Activated CD4-positive, alpha-beta T cell treated with anti-CD3 and anti-CD28 coated beads for 1 hour (primary cell): ENCODE measurements at places on chromosomes 11 and 22.

GRCh38 chr22:43222987-43223386 is 36.1 kb upstream of the TTLL12 start:
- no peak for DNase-seq

GRCh38 chr22:39718206-39718605 is 147.7 kb downstream of the CACNA1I start:
- no peak for DNase-seq

GRCh38 chr11:107999759-108000455 is 8.8 kb upstream of the CUL5 start:
- no peak for DNase-seq

GRCh38 chr22:19120829-19121630 is 1.2 kb downstream of the DGCR2 start:
- DNase-seq, result no peak

- no peak for DNase-seq
Measured at GRCh38 chr22:24695060-24695459, 79.5 kb downstream of the PIWIL3 start.

DNA sequence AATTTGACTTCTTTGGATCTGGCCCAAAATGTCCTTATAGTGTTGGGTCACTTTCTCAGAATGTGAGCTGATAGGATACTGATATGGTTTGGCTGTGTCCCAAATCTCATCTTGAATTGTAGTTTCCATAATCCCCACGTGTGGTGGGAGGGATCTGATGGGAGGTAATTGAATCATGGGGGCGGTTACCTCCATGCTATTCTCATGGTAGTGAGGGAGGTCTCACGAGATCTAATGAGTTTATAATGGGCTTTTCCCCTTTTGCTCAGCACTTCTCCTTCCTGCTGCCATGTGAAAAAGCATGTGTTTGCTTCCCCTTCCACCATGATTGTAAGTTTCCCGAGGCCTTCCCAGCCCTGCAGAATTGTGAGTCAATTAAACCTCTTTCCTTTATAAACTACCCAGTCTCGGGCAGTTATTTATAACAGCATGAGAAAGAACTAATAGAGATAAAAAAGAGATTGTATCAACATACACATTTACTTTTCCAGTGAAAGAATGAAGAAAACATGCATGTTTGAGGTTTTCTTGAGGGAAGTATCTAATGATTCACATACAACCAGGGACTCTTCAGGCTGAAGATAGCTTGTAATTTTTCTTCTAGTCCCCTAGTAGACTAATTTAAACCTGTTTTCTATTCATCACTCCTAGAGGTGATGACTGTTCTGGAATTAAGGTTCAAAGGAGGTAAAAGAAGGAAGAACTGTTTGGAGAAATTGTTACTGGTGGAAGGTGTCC is 17.3 kb upstream of the CSTF3 start:
- DNase-seq, result no peak

- DNase-seq, result no peak
Measured at GRCh38 chr11:120513436-120514315, 2.1 kb downstream of the GRIK4 start.

GRCh38 chr11:20046416-20046815 is 113.9 kb downstream of the DBX1 start:
- DNase-seq, result no peak

- no peak for DNase-seq
Measured at GRCh38 chr11:34149786-34150185, 44.4 kb downstream of the NAT10 start.

- DNase-seq, result no peak
Measured at GRCh38 chr22:46547179-46547882, 9.9 kb upstream of the CELSR1 start.

GRCh38 chr11:58659404-58659803 is 36.9 kb downstream of the CNTF start:
- DNase-seq, result no peak

DNA sequence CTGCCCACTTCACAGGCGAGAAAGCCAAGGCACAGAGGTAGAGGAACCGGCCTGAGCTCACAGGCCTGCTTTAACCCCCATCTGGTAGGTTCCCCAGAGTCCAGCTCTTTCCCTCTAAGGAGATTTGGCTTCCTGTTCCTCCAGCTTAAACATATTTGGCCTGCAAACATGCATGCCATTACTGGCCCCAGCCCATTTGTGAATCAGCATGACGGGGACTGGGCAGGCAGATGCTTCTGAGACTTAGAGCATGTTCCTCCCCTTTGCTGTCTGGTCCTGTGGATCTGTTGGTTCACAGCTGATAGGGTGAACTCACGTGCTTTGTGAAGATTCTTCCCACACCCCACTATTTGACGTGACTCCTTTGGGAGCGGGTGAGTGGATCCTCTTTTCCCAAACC is 12.6 kb downstream of the CHST1 start:
- DNase-seq, result no peak

DNA sequence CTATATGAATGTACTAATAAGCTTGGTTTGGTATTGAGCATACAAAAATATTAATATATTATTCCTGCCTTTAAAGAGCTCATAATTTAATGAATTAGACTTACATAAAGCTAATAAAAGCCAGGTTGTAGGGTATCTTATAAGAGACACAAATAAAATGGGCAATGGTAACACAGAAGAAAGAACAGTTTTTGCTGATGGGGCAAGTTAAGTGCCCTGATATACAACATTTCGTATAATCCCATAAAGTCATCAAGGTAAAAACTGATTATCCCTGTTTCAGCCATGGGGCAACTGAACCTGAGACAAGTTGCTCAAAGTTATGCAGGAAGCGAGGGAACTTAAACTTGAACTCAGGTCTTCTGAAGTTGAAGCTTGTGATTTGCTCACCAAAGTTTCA is 48.9 kb upstream of the ARHGAP20 start:
- DNase-seq, result no peak

DNA sequence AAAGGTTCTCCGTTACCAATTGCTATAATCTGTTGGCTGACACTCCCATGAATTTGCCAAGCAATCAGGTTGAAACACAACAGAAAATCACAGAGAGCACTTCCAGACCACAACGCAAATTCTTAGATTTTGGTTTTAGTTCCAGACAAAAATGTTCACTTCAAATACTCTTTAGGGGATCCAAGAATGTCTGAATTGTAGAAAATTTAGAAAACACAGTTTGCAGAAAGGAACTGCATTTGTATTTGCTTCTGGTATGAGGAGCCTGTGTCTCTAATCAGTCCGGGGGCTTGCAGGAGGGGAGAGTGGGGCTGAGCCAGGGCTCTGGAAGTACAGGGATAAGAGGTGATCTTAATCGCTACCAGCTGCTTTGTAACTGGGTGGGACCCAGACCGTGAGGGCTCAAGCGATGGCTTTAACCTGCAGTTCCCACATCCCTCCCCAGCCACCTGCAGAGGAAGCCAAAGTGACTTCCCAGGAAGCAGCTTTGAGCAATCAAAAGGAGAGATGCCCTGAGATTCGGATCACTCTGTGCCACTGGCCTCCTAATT is 18.7 kb downstream of the SCUBE2 start:
- DNase-seq, result no peak

GRCh38 chr11:96023275-96023674 is 99.4 kb upstream of the MTMR2 start:
- DNase-seq, result no peak

GRCh38 chr11:69912911-69913451 is 93.8 kb upstream of the FGF3 start:
- DNase-seq, result no peak

DNA sequence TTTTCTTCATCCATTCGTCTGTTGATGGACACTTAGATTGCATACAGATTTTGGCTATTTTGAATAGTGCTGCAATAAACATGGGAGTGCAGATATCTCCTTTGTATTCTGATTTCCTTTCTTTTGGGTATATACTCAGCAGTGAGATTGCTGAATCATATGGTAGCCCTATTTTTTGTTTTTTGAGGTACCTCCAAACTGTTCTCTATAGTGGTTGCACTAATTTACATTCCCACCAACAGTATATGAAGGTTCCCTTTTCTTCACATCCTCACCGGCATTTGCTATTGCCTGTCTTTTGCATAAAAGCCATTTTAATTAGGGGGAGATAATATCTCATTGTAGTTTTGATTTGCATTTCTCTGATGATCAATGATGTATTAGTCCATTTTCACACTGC is 96.1 kb downstream of the PRR5L start:
- no peak for DNase-seq

GRCh38 chr11:92380882-92381281 is 156.3 kb downstream of the FAT3 start:
- DNase-seq, result no peak

DNA sequence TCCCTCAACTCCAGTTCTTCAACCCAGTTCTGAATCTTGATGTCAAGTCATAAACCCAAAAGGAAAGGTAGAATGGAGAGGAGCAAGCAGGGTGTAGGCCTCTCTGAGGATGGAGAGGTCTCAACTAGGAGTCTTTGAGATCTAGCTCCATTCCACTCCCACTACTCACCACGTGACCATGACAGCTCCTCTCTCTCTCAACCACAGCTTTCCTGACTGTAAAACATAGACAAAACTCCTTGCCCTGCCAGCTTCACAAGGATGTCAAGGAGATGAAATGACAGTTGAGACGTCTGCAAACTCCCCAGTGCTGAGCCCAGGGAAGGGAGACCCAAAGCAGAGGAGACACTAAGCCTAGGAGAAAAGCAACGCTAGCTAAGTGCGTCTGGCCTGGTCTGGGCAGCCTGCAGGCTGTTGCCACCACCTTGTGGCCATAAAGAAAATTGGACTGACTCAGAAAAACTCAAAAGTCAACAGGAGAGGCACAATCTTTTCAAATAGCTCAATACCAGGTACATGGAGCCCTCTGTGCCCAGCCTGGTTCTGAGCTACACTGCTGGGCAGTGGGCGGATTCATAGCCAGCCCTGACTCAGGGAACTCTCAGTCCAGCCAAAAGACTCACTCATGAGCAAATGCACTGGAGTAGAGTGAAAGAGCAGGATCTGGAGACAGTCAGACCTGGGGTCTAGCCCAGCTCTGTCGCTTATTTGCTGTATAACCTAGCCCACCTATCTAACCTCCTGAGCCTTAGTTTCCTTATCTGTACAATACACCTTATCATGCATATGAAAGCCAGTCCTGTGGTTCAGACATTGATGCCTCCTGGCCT is 3.4 kb downstream of the CLPB start:
- DNase-seq, result no peak

- no peak for DNase-seq
Measured at GRCh38 chr11:35313066-35313759, 106.1 kb downstream of the SLC1A2 start.

DNA sequence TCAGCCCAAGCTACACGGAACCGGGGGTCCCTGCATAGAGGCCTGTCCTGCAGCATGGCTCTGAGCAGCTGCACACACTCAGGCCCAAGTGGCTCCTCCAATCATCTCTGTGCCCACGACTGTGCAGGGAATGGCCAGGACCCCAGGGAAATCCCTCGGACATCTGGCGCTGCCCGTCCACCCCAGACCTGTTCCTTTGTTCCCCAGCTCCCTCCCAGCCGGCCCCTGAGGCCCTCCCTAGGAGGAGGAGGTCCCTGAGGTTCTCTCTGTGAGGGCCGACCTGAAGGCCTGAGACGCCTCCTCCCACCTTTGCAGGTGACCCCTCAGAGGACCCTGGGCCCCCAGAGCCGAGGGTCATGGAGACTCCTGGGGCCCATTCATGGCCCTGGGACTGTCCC is 1.1 kb downstream of the MLC1 start:
- no peak for DNase-seq
